T-helper 1 cell (primary cell): ENCODE measurements at places on chromosomes 7 and 10.

- no peak for DNase-seq
Measured at GRCh38 chr10:72329290-72330068, 25.2 kb downstream of the DNAJB12 start.

DNA sequence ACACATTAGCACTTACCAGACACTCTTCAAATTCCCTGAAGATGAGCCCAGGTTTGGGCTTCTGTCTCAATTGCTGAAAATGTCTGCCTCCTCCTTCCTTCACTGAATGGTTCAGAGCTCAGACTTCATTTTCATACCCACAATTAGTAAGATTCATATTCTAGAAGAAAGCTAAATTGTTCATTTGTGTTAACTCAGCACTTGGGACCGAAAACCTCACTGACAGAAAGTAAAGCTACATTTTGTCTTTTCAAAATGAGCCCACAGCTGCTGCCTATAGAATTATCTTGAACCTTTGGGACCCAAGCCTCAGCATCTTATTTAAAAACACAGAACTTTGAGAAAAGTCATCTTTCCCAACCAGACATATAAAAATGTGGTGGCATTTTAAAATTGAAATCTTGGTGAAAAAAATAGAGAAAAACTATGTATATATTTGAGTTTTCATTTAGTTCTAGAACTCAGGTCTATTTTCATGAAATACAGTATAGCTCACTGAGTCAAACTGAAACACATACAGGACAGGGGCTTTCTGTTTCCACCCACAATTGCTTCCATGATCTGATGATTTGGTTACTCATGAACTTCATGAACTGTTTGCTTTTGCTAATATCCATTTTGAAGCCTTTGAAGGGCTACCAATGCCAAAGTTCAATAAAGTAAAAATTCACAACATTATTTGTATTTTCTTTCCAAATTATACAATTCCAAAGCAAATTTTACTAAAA is 119.1 kb upstream of the PFKP start:
- DNase-seq = no peak

DNA sequence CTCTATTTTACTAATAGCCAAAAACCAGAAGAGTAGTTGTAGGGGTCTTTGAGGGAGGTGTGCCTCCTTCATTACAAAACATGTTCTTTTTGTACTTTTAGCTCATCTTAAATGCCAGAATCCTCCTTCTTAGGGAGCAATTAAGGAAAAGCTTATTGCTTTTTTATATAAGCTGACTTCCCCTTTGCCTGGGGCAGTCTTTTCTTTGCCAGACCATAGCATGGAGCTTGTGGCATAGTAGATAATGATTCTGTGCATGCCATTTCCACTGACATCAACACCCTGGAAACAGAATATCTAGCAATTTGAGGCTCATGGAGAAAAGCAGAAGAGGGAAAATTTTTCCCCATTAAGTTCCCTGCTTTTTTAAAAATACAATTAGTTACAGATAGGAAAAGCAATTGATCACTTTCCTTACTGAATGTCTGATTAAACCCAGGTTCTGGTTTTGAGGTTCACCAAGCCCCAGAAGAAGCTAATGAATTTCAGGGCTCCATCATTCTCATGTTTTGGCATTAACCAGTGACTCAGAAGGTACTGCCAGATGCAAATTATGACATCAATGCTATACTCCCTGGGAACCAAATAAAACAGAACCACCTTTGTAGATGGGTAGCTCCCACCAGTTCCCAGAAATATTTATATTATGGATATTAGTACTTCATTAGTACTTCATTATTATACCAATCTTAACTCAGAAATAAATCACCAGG is 410.6 kb downstream of the KCNMA1 start:
- no peak for DNase-seq

- no peak for DNase-seq
Measured at GRCh38 chr7:107742678-107743566, 1.0 kb upstream of the CBLL1 start.

- no peak for DNase-seq
Measured at GRCh38 chr10:110544958-110545537, 22.4 kb upstream of the SMC3 start.

DNA sequence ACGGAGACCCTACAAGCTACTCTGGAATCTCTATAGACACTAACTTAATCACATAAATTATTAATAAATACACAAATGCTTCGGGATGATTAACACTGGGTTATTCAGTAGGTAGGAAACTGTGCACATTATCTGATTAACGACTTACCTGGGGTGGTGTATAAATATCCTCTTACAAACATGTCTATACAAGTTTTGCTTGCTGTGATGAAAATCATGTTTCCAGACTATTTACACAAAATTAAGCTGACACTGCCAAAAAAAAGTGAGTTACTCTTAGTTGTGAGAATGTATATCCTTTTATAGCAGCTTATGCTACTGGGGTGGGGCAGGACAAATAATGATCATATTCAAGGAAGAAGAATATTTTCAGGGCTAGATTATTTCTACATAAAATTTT is 314.6 kb downstream of the C7orf25 start:
- no peak for DNase-seq

- DNase-seq = no peak
Measured at GRCh38 chr7:81684033-81684432, 85.8 kb downstream of the HGF start.

DNA sequence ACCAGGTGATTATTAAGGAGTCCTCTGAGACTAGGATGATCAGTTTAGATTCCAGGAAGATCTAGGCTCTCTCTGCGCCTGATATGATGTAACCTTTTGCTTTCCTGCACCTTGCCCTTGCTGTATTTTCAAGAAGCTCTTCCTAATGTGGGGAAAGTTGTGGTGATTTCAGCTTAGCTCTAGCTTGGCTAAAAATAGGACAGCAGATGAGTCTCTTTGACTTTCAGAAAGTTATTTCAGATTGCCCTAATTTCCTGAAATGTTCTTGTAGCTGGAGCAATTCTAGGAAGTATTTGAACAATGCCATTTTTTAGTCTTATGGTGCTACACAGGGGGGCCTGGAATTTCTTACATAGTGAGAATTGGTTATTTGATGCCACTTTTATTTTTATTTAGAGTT is 3.8 kb downstream of the LCOR start:
- no peak for DNase-seq

DNA sequence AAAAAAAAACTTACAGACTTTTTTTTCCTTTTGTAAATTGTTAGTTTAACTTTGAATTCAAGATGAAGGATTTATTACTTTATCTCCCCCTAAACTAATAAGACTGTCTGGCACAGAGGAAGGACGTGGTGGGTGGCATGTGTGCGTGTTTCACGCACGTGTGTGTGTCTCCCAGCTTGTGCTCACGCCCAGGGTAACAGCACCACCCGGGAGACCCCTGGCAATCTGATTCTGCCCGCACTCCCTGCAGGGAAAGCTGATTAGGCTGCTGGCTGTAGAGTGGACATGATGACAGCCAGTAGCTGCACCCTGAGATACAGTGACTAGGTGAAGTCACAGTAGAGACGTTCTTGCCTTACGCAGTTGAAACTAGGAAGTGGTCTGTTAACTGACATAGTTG is 25.3 kb downstream of the WIPI2 start:
- no peak for DNase-seq

GRCh38 chr10:75126277-75126676 is 14.8 kb downstream of the SAMD8 start:
- no peak for DNase-seq

DNA sequence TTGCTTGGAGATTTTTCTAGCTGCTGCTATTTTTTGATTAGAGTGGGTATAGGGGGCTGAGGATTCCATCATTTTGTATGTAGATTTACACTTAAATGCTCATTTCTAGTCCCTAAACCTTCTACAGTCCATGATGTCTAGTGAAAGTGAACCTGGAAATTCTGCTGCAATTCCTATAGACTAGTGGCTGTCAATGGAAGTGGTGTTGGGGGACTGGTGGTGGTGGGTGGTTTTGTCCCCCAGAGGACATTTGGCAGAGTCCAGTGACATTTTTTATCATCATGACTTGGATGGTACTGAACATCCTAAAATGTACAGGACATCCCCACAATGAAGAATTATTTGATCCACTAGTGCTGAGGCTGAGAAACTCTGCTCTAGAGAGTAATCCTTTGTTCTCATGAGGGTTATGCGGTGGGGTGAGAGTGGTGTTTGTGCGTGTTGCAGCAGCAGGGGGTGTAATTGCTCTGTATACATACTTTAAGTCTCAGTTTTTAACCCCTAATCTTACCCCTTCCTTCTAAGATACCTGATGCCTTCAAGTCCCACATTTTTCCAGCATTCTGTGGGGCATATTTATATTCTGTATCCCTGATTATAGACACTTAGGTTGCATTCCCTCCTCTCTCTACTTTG is 35.0 kb downstream of the KIF11 start:
- DNase-seq = no peak

DNA sequence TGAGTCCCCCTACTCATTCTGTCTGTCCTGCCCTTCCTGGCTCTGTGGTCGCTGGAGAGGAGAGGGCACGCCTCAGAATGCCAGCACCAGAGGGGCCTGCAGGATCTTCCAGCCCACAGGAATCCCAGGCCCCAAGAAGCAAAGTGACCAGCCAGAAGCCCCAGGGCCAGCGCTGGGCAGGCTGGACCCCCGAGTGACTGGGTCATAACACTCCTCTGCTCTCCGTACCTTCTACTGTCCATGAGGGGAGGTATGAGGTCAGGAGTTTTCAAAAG is 102.6 kb upstream of the GPR26 start:
- DNase-seq = no peak

- no peak for DNase-seq
Measured at GRCh38 chr7:37045681-37046179, 321.4 kb upstream of the AOAH start.

DNA sequence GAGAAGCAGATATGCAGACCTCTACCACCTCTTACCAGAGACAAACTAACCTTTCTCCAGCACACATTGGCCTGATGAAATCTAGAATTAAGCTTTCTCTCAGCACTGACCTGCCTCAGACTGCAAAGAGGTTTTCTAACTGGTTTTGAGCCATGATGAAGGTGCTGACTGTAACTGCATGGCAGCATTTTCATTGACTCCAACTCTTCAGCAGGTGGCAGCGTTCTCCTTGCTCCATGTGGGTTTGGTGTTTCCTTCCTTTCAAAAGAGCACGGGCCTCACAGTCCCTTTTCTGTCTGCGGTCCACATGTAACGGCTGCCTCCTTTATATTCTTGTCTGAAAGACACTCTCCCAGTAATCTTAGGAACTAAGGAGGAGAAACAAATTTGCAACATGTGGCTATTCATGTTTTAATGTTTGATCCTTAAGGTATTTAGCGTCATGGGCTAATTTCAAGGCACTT is 12.6 kb downstream of the KLLN start:
- peak; percentile 17 for DNase-seq

DNA sequence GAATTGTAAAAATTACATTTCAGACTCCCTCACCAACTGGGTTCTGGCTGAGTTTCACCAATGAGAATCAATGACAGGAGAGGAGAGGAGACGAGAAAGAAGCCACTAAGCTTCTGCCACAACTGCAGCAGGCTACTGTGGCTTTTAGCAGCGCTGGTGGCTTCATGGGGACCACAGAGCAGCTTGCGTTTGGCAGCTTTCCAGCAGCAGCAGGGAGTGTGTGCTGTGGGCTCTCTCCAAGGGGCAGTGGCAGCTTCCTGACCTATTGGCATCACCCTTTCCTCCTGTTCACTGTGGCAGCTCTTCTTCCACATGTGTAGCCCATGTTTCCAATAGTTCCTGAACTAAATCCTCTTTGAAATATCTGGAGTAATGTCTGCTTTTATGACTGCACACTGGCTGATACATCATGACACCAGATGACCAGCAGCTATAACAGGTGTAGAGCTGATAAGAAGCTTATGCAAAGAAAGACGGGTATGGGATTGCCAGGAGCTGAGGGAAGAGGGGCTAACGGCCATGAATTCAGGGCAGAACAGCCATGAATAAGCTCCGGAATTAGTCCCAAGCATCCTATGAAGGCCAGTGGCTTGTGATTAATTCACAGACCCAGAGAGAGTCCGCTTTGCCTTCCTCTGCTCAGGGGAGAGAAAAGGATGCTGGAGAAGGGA is 46.8 kb downstream of the KCNH2 start:
- DNase-seq = no peak

DNA sequence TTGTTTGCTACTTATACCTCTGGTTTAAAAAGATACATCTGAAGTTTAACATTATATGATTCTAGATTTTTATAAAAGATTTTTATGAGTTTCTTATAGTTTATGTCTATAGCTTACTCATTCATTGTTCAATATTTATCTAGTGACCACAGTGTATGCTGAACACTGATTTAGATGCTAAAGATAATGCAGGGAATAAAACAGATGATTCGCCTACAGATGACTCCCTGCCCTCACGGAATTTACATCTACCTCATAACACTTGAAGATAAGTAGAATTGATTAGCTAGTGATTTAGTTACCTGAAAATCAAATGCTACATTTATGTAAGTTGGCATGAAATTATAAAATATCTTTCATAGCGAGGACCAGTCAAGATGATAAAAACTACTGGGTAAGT is 105.8 kb downstream of the HIPK2 start:
- no peak for DNase-seq

DNA sequence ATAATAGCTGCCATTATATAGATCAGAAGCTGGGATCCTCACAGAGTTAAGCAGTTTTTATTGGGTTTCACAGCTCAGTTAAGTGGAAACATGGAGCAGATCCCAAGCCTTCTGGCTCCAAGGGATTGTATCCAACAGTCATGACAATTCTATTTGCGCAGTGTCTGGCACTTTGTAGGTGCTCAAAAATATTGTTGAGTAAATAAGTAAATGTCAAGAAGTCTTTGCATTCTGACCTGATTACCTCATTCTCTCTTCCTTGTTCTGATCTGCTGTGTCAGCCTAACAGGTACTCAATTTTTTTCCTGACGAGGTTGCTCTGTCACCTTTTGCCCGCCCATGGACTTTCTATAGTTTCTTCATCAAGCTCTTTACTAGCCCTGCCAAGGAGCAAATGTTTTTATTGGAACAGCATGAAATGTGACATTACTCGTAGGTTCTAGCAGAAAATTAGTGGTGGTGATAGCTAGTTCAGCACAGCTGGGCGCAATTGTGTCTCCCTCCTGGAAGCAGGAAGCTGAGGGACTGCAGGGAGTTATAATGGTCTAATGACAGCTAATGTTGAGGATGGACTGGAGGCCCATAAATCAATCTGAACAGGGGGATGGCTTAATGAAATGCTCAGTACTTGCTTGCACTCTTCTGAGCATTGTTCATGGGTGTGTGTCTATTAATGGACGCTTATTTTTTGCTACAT is 680.2 kb downstream of the CCSER2 start:
- DNase-seq = no peak

- no peak for DNase-seq
Measured at GRCh38 chr10:86706401-86706841, 38.1 kb downstream of the LDB3 start.

GRCh38 chr10:78140066-78140630 is 106.5 kb downstream of the RPS24 start:
- DNase-seq = no peak

- no peak for DNase-seq
Measured at GRCh38 chr10:96548589-96548988, 34.9 kb upstream of the TLL2 start.

GRCh38 chr7:80722616-80723195 is 84.3 kb downstream of the CD36 start:
- no peak for DNase-seq

DNA sequence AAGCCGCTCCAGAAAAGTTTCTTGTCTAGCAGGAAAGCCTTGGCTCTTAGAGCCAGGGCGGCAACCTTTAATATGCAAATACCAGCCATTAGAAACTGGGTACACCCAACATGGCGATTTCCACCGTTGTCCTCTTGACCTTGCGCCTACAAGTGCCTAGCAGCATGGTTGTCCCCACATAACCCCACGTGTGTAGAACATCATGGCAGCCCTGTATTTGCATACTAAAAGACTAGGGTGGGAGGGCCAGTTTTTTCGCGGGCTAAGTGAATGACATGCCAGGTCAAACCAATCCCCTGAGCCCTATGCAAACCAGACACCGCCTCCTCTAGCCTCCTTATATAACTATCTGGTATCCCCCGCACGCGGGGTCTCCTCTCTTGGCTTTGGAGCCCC is 58.4 kb upstream of the FZD8 start:
- no peak for DNase-seq
